ENCODE measurements at places on chromosomes 13 and 19. TPM values are rescaled to one million over a fixed set of nuclear protein-coding genes. Genes with fewer than 3 reads are reported as not detected.

DNA sequence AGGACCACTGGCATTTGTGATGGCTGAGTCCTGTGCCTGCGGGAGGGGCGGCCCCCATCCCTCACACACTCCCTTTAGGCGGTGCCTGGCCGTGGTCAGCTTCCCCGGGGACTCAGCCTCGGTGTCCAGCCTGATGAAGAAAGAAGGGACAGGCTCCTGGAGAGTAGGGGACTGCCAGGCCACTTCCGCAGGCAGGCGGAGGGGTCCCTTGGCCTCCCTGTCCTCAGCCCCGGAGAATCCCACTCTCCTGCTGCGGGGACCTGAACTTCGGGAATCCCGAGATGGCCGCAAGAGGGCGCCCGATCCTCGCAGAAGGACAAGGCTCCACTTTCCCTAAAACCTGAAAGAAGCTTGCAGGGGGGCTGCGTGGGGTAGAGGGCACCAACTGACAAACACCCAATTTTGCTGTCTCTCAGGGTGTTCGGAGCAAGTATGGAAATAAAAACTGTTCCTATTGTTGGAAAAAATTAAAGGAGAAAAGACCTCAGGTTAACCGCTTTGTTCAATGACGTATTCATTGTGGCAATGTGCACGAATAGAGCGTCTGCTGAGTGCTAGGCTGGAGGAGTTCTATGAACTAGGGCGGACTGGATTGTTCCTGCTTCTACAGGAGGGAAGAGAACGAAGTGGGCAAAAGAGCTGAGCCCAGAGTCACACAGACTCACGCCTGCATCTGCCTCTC is 297.3 kb downstream of the ZNF536 start:
- H3K27me3 ChIP-seq, result peaks cover 37% of the 10 kb centered on the region
- H3K4me3 ChIP-seq, result peak overlapping the region; percentile 1
- no peaks in the 10 kb centered on the region for H3K4me1 ChIP-seq
- no peak overlapping the region for H3K27ac ChIP-seq

DNA sequence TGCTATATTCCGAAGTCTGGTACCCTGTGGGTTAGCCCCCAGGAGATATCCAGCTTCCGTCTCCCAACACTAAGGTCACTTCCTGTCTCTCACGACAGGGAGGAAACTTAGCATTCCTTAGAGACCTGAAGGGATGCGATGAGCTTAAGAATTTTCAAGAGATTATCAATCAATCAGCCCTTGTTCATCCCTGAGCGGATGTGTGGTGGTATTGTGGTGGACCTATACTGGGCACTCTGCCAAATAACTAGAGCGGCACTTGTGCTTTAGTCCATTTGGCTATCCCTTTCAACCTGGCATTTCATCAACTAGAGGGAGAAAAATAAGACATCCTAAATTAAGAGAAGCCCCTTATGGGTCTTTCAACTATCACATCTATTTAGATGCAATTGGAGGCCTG is 30.9 kb upstream of the ZNF562 start:
- no peaks in the 10 kb centered on the region for H3K36me3 ChIP-seq
- no peak for ATAC-seq
- H3K4me3 ChIP-seq, result no peak overlapping the region

ZNF256 gene
- total RNA-seq, result 8.6 TPM

PLVAP gene
- 50.3 TPM for total RNA-seq

RFX1 gene
- total RNA-seq, result 2.6 TPM

- no peak overlapping the region for H3K27ac ChIP-seq
- no peak for ATAC-seq
- no peaks in the 10 kb centered on the region for H3K27me3 ChIP-seq
- no peak overlapping the region for H3K4me3 ChIP-seq
- no peaks in the 10 kb centered on the region for H3K4me1 ChIP-seq
- no peaks in the 10 kb centered on the region for H3K36me3 ChIP-seq
These were observed 42.5 kb upstream of the ARGLU1 start for GRCh38 chr13:106610486-106610885.

BCAM gene
- 24.1 TPM for total RNA-seq

DNA sequence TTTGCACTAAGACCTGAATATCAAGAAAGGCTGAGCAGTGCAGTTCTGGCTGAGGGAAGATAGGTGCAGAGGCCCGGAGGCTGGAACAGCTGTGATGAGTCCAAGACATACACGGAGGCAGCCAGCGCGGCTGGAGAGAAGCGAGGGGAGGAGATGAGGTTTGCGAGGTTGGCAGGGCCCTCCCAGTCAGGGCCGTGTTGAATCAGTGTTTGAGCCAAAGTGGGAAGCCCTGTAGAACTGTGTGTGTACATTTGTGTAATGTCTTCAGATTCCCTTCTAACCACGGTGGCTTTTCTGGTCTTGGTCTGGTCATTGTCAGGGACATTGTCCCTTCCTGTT is 34.9 kb downstream of the PAK4 start:
- peak; percentile 88 for ATAC-seq
- H3K36me3 ChIP-seq, result no peaks in the 10 kb centered on the region
- H3K4me3 ChIP-seq, result no peak overlapping the region

DNA sequence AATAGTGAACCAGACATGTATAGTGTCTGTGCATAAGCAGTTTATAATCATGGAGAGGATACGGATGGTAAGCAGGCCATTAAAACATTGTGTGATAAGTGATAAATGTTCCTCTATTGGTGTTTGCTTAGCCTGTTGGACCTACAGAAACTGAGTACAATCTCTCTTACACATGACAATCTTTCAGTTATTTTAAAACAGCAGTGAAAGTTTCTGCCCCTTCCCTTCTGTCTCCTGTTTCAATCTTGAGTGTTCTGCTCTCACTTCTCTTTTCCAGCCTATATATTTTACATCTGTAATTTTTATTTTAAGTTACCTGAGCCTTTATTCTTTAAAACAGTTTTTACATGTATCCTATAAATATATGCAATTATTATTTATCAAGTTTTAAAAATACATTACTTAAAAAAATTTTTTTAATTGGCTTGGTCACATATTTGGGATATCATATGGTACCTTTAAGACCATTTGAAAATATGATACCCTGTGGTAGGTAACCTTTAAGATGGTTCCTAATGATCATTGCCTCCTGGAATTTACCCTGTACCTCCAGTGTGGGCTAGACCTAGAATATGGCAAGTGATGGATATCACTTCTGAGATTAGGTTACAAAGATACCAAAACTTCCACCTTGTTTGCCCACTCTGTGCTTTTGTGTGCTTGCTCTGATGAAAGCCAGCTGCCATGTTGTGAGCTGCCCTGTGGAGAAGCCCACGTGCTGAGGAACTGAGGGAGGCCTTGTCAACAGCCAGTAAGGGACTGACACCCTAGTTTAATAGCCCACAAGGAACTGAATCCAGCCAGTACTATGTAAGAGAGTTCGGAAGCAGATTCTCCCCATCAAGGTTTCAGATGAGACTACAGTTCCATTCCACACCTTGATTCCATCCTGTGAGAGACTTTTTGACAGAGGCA is 99.3 kb downstream of the DHRS12 start:
- no peaks in the 10 kb centered on the region for H3K27me3 ChIP-seq
- no peaks in the 10 kb centered on the region for H3K4me1 ChIP-seq
- peaks cover 18% of the 10 kb centered on the region for H3K36me3 ChIP-seq
- no peak for ATAC-seq

DNA sequence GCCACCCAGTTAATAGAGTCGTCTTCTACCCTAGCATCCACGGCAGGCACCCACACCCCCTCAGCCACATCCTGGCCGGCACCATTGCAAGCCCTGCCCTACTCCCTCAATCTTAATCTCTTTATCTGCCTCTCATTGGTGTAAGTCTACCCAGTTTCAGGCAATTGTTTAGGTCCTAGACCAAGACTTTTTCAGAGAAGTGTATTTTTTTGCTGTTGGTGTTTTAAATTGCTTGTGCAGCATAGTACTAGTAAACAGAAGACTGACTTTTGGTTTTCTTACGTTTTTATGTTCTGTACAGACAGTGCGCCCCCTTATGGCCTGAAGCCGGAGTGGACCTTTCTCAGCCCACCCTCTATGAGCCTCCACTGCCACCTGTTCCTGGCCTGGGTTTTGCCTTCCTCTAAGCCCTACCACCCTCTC is 2.3 kb upstream of the LCP1 start:
- H3K27me3 ChIP-seq, result no peaks in the 10 kb centered on the region
- H3K4me1 ChIP-seq, result no peaks in the 10 kb centered on the region
- no peak for ATAC-seq

S1PR5 gene
- total RNA-seq, result not detected

DNA sequence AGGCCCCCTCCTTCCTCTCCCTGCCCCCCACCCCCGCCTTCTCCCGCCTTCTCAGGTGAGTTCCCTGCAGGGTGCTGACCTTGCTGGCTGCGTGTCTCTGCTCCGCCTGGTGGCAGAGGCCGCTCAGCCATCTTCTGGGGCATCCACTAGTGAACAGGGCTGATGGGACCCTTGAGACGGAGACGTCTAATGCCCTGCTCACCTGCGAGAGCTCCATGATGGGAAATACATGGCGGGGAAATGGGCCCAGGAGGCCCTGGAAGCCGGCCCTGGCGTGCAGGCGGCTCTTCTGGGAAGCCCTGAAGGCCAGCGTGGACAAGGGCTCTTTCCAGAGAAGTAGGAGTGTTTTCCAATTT is 15.2 kb upstream of the F7 start:
- ATAC-seq, result no peak
- H3K36me3 ChIP-seq, result no peaks in the 10 kb centered on the region
- H3K27ac ChIP-seq, result no peak overlapping the region
- no peak overlapping the region for H3K4me3 ChIP-seq
- H3K4me1 ChIP-seq, result no peaks in the 10 kb centered on the region

GRCh38 chr13:18948012-18948663 is 233.5 kb downstream of the TUBA3C start:
- H3K36me3 ChIP-seq, result no peaks in the 10 kb centered on the region
- ATAC-seq, result no peak
- peaks cover 22% of the 10 kb centered on the region for H3K27me3 ChIP-seq
- no peak overlapping the region for H3K4me3 ChIP-seq
- no peak overlapping the region for H3K27ac ChIP-seq

DNA sequence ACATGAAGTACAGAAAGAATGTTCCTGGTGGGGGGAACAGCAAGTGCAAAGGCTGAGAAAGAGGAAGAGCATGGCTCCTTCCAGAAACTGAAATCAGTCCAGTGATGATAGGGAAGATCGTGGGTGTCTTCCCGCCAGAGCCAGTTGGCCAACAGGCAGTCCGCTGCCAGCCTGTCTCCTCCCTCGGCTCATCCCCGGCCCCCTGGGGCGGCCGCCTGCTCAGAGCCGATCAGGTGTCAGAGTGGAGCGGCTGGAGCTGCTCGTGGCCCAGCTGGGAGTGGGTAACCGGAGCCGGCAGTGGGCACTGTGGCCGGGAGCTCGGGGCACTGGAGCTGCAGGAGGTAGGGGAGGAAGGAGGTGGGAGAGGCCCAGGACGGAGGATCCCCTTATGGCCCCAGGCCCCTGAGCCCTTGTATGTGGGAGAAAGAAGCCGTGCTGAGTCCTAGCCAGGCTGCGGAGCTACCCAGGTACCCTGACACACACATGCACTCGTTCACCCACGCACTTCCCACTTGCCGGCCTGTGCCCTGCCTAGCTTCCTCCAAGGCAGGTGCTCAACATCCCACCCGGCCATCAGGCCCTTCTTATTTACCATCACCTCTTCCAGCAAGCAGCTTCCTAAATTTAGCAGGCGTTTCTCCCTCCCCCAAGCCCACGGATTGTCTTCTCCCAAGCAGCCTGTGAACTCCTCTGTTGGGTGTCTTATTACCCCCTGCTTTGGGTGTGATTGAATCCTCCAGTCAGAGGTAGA is 1.7 kb downstream of the ANKRD24 start:
- peaks cover 13% of the 10 kb centered on the region for H3K4me1 ChIP-seq
- no peak for ATAC-seq
- H3K27me3 ChIP-seq, result peaks cover 37% of the 10 kb centered on the region

- H3K4me1 ChIP-seq, result no peaks in the 10 kb centered on the region
- H3K27ac ChIP-seq, result peak overlapping the region; percentile 54
- peaks cover 37% of the 10 kb centered on the region for H3K27me3 ChIP-seq
- peak; percentile 36 for ATAC-seq
- no peaks in the 10 kb centered on the region for H3K36me3 ChIP-seq
These were observed 9.9 kb upstream of the ATG4D start for GRCh38 chr19:10533646-10534386.

DNA sequence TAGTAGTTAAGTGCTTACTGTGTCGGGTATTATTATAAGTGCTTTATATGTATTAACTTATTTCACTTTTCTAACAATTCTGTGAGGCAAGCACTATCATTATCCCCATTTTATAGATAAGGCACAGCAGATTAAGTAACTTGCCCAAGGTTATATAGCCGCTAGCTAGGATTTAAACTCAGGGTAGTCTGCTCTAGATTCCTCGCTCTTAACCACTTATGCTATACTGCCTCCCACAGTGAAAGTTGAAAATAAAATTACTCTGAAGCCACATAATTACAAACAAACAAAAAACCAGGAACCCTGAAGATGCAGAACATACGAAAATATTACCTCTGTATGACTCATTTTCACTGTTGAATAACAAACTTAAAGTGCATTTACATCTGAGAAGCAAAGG is 3.9 kb downstream of the TEX30 start:
- no peak overlapping the region for H3K27ac ChIP-seq
- H3K36me3 ChIP-seq, result no peaks in the 10 kb centered on the region
- no peaks in the 10 kb centered on the region for H3K27me3 ChIP-seq
- peaks cover 17% of the 10 kb centered on the region for H3K4me1 ChIP-seq
- ATAC-seq, result no peak

DNA sequence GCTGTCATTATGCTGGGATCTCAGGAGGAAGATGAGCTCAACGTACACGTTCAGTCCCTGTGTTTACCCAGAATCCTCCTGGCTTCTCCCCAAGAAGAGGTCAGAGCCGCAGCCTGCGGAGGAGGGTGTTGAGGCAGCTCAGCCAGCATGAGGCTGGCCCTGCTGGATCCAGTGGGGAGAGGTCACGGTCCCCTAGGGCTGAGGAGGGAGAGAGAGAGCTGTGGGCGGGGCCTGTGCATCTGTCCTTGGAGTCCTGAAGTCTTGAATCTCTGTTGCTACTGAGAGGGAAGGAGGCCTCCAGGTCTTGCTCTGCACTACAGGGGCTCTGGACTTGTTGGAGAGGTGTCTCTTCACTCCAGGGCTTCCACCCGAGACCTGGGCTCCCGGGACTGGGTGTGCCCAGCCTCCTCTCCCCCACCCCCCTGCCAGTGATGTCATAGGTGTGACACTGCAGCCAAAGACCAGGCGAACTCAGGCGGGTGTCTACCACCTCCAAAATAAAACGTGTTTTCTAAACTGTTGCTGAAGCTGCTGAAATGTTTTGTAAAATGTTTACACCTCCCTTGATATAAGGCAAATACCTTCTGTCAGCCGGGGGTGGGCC is 77.9 kb upstream of the KCTD15 start:
- no peaks in the 10 kb centered on the region for H3K36me3 ChIP-seq
- no peak overlapping the region for H3K27ac ChIP-seq
- no peaks in the 10 kb centered on the region for H3K4me1 ChIP-seq

GRCh38 chr19:10829967-10830366 is 6.0 kb downstream of the TMED1 start:
- no peaks in the 10 kb centered on the region for H3K27me3 ChIP-seq
- ATAC-seq, result no peak
- no peak overlapping the region for H3K4me3 ChIP-seq
- H3K27ac ChIP-seq, result no peak overlapping the region

GRCh38 chr13:97975848-97976609 is 22.6 kb downstream of the IPO5 start:
- no peaks in the 10 kb centered on the region for H3K27me3 ChIP-seq
- ATAC-seq, result peak; percentile 98
- H3K4me1 ChIP-seq, result peaks cover 3% of the 10 kb centered on the region
- peak overlapping the region; percentile 76 for H3K27ac ChIP-seq
- H3K4me3 ChIP-seq, result peak overlapping the region; percentile 88

KLF16 gene
- 5.1 TPM for total RNA-seq

All from gastroesophageal sphincter (tissue), 4 donors.